ENCODE measurements at places on chromosomes 11 and 22. TPM values are rescaled to one million over a fixed set of nuclear protein-coding genes. Genes with fewer than 3 reads are reported as not detected.

The CD3E gene
- 0.07 TPM for total RNA-seq

The SLC22A6 gene
- total RNA-seq = not detected

The ENTHD1 gene
- not detected for total RNA-seq

The NCF4 gene
- total RNA-seq = not detected

All from nasal cavity respiratory epithelium epithelial cell of viscerocranial mucosa (primary cell).